ENCODE measurements at places on chromosomes 11 and 22. TPM values are rescaled to one million over a fixed set of nuclear protein-coding genes. Genes with fewer than 3 reads are reported as not detected.

GRCh38 chr22:22075382-22076163 is 93.0 kb upstream of the TOP3B start:
- DNase-seq = no peak

DNA sequence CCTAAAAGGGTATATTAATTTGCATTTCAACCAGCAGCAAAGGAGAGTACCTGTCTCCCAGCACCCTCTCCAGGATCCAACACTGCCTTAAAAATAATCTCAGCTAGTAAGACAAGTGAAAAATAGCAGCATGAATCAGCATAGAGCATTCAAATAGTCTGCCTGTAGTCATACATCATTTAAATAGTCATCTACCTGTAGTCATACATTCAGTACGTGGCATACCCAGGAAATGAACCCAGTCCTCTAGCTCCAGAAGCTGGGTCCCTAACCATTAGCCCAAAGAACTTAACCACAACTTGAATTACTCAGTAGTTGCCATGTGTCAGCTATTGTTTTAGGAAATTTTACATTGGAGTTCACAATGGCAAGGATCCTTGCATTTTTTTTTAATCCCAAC is 9.3 kb downstream of the TENM4 start:
- no peak for DNase-seq

The LGALS12 gene
- not detected for total RNA-seq

DNA sequence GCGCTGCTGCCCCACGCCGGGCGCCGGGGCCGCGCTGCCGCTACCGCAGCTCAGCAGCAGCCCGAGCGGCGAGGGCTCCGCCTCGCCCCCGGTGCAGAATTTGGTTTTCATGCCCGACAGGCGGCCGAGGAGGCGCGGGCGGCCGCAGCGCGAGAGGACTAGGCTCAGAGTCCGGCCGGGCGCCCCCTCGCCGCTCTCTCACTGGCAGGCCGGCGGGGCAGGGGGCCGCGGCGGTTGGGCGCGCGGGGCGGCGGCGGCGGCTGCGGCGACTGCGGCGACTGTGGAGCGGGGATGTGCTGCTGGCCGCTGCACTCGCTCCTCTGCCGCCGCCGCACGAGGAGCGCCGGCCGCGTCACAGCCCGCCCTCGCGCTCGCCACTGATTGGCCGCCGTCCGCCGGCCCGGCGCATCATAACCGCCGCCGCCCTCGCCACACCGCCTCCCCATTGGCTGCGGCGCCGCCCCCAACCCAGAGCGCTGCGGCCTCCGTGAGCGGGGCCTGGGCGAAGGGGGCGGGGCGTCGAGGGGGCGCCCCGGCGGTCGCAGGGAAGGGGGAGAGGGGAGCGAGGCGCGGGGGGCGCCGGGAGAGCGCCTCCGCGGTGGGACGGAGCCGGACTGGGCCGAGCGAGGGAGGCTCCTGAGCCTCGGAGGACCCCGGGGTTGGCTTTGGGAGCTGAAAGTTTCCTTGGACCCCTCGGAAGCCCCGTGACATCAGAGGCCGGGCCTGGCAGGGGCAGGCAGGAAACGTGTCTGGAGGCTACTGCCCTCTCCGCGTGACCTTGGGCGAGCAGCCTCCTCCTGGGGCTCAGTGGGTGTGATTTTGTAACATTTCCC is at the start of gene CHKA:
TSS of gene CHKA (minus strand) at position 322 of the 833 bp plus-strand sequence. CDS start at position 111, 211 bp downstream.
- DNase-seq = peak; percentile 88

- DNase-seq = peak; percentile 16
These were observed 14.4 kb upstream of the UPK3A start for GRCh38 chr22:45270095-45271020.

DNA sequence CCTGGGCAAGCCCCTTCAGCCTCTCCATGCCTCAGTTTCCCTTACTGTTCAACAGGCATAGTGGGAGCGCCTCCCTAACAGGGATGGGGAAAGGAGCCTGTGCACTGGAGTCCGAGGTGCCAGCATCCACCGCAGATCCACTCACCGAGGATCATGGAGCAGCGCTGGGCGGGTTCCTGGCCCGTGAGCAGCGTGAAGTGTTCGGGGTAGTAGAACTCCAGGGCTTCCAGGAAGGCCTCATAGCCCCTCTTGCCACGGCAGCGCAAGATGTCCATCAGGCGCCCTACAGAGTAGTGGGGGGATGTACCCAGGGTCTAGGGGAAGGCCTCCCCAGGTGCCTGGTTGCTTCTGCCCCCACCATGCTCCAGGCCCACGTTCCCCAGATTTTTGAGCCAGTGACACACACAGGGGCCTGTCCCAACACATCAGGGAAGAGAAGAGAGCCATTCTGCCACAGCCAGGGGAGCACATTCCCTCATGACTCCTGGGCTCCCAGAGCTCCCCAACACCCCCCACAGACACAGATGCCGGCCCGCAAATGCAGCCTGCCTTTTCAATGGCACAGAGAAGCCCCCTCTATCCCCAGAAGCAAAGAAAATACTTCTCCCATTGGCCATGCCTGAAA is 1.3 kb downstream of the CARD10 start:
- DNase-seq = no peak

GRCh38 chr11:96506953-96507354 is 117.1 kb downstream of the JRKL start:
- no peak for DNase-seq

- no peak for DNase-seq
These were observed 15.3 kb upstream of the CAPN5 start for GRCh38 chr11:77051511-77051910.

The HBD gene
- total RNA-seq = not detected

DNA sequence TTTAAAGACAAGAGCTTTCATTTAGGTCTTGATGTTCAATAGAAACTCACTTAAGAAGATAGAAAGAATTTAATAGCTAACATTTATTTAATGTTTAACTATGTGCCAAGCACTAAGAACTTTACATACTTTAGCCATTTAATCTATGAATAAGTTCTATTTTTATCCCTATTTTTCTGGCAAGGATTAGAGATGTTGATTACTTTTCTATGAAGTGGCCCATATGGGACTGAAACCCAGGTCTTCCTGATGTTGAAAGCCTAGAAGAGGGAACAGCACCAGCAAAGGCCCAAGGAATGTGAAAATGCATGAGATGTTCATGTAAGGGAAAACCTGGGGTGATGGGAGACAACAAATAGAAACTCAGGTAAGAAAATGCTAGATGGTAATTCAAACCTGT is 15.4 kb upstream of the TBCEL start:
- no peak for DNase-seq

The EXPH5 gene
- total RNA-seq = 0.71 TPM

The BTG4 gene
- not detected for total RNA-seq

GRCh38 chr11:50214376-50214775 is 181.7 kb downstream of the OR4C45 start:
- no peak for DNase-seq

GRCh38 chr11:111259896-111260295 is 14.4 kb downstream of the POU2AF2 start:
- DNase-seq = no peak

DNA sequence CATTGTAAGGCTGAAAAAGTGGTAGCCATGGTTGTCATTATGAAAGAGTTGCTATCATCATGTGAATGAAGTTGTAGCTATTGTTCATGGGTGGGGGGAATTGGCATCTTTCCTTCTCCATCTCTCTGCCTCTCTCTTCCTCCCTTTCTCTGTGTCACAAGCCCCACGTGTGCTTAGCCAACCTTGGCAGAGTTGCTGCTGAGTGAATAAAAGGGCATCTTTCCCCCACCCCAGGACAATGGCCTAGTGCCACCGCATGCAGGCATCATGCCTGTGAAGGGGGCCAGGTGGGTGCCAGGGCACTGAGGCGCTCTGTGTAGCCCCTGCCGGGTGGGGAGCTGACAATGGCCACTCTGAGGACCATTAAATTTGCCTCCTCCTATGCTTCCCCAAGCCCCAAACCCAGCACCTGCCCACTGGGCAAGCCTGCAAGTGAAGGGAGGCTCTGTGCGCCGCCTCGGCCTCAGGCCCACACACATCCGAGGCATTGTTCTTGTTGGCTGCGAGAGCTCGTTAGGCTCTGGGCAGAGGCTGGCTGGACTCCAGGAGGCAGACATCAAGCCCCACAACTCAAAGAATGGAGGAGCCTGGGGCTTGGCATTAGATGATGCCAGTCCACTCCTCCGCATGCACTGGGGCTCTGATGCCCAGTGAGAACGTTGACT is 103.9 kb downstream of the SEZ6L start:
- DNase-seq = no peak

GRCh38 chr11:110763249-110764011 is 51.2 kb upstream of the ARHGAP20 start:
- DNase-seq = peak; percentile 25

DNA sequence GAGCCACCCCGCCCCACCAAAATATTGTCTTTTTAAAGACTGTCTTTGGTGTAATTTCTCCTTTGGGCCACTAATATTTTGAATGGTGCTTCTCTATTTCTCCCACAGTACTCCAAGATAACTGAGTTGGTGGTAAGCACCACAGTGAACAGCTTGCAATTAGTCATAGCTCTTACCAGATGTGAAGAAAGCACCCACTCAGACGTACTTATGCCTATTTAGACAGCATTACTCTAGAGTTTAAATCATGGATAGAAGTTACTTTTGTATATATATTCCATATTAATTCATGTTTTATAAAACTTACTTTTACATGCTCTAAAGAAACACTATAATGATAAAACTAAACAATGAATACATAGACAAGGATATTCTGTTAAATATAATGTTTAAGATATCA is 12.7 kb downstream of the ANO3 start:
- DNase-seq = no peak

Measured in SK-MEL-5 (cell line).